ENCODE measurements at places on chromosomes 11 and 22.

DNA sequence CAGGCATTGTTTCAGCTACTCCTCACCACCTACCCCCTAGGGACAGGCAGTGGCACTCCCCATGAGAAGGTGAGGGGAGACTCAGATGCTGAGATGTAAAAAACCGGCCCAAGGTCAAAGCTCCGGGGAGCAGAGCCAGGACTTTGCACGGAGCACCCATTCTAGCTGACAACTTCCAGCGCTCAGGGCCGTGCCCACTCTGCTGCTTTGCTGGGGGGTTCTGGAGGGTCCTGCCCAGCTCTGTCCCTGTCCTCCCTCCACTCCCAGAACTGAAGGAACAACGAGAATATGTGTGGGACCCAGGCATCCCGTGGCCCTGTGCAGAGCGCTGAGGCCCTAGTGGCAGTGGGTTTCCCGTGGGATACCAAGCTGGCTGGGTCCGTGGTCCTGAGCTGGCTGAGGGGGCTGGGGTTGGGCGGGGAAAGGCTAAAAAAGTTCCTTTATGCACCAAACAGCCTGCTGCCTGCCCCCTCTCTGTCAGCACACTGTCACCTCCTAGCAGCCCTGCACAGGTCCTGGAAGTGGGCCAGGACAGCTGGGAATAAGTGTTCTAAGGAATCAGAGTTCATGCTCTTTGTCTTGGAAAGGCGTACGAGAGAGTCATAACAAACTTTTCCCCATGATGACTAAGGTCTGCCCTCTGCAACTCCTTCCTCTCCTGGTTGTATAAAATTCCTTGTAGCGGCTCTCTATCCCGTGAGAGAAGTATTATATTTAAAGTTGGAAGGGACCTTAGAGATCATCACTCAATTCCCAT, 1.9 kb downstream of the MS4A10 start:
- DNase-seq = no peak

DNA sequence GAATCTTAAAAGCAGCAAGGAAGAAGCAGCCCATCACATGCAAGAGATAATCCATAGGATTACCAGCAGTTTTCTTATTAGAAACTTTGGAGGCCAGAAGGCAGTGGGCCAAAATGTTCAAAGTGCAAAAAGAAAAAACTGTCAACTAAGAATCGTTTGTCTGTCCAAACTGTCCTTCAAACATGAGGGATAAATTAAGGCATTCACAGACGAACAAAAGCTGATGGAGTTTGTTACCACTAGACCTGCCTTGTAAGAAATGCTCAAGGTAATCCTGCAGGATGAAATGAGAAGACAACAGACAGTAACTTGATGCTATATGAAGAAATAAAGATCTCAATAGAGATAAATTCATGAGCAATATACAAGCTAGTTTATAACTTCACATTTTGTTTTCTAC, 150.4 kb downstream of the WNT7B start:
- DNase-seq = no peak

- no peak for DNase-seq
Measured at GRCh38 chr11:79019975-79020374, 420.9 kb downstream of the TENM4 start.

- DNase-seq = no peak
Measured at GRCh38 chr11:9038541-9038940, 34.7 kb upstream of the NRIP3 start.

DNA sequence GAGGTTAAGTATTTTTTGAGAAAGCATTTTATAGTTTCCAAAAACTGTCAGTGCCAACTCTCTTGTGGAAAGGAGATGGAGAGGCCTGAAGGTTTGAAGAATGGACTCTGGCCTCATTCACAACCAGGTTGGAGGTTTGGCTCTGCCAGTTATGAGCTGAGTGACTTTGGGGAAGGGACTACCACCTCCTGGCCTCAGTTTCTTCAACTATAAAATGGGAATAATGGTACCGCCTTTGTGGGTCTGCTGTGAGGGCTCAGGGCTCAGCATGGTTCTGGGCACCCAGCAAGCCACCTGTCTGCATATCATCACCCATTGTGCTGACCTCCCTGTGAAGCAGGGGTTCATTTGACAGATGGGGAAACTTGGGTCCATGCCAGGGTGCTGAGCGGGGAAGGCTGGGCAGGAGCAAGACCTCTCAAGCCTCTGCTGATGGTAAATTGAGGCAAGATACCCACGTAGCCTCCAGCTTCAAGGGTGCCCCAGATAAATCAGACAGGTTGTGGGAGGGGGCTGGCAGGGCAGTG, 3.5 kb upstream of the LIF start:
- no peak for DNase-seq

DNA sequence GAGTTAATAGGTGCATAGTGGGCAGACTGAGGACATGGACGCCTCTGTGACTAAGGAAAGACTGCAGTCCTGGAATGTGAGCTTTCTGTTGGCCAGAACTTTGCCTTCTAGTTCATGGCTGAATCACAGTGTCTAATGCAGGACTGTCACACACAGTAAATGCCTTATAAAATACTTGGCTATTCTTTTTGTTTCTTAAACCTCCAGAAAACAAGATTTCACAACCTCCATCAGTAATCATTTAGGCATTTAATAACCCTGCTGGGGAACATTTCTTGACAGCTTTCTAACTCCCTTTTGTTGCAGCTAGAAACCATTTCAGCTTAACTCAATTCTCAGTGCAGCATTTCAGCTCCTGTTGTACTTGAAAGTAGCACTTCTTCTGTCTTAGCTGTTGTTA, 335.8 kb upstream of the DDI1 start:
- no peak for DNase-seq

- no peak for DNase-seq
Measured at GRCh38 chr22:20011123-20011992, 5.3 kb downstream of the ARVCF start.

DNA sequence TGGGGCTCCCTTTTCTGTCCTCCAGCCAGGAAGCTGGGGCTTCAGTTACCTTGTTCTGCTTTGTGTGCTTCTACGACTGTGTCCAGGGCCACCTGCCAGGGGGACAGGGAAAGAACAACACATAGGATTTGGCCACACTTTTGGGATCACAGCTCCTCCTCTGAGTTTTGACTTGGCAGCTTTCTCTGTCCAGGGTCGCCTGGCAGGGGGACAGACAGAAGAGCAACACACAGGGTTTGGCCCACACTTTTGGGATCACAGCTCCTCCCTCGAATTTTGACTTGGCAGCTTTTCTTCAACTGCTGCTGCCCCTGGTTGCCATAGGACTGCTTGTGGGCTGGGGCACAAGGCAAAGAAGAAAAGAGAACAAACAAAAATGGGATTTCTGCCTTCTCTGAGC, 19.1 kb downstream of the INCENP start:
- DNase-seq = no peak

GRCh38 chr11:1030556-1030955, 6.0 kb downstream of the MUC6 start:
- no peak for DNase-seq

- no peak for DNase-seq
Measured at GRCh38 chr22:48057116-48057835, 1294.8 kb downstream of the TBC1D22A start.
